ENCODE measurements at places on chromosomes 4 and X.

DNA sequence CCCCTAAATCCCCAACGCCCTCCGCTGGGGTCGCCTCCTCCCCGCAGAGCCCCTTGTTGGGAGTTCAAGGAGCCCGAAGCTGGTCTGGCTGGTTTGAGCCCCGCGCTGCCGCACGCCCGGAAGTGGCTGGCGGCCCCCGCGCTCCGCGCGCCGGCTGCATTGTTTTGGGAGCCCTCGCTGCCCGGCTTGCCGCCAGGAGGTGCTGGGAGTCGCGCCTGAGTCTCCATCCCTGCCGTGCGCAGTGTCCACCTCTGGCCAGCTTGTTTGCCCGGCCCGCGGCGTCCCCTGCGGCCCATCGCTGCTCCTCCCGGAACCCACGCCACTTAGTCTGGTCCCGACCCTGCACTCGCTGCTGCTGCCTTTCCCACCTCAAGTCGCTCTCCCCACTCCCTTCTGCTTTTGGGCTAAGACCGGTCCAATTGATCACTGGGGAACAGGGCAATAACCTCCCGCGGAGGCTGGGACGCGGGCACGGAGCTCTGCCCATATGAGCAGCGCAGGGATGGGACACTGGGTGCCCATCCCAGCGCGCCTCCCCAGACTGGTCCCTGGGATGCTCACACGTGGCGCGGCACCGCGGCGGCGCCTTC lies 2.2 kb upstream of the SFRP2 start:
- peak; percentile 2 for DNase-seq

GRCh38 chr4:94947681-94948108 lies 189.9 kb downstream of the BMPR1B start:
- no peak for DNase-seq

GRCh38 chr4:2064276-2064991 lies 5.3 kb downstream of the NAT8L start:
- DNase-seq = no peak

DNA sequence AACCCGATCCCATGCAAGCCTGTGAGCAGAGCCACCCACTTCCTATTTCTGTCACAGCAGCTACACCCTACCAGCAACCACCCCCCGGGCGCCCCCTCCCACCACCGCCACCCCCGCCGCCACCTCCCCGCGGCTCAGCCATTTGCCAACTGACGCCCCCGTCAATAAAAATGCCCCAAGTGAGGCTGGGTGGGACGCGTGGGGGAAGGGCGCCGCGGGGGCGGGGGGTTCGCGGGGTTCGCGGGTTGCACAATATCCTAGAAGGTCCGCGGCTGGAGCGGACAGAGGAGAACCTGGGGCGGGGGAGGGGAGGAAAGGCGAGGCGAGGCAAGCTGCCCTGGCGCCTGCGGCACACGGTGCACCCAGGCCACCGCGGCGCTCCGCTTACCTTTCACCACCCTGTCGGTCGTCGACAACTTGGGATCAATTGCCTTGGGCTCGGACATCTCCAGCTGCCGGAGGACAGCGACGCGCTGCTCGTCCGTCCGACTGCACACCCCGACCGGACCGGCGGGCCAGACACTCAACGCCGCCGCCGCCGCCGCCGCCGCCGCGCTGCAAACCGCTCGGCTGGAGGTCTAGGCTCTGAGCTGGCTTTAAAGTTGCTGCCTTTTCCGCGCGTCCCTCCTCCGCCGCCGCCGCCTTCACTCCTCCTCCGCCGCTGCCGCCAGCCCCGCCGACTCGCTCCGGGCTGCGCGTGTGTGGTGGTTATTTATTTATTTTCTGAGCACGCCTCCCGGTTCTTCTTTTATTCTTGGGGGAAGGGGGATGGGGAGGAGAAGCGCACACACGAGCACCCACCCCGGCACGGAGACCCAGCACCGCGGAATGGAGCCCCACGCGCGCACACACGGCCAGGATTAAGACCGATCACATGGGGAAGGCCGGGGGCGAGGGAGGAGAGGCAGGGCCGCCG lies 717 bp downstream of the PPP3CA start:
- DNase-seq = peak; percentile 47

DNA sequence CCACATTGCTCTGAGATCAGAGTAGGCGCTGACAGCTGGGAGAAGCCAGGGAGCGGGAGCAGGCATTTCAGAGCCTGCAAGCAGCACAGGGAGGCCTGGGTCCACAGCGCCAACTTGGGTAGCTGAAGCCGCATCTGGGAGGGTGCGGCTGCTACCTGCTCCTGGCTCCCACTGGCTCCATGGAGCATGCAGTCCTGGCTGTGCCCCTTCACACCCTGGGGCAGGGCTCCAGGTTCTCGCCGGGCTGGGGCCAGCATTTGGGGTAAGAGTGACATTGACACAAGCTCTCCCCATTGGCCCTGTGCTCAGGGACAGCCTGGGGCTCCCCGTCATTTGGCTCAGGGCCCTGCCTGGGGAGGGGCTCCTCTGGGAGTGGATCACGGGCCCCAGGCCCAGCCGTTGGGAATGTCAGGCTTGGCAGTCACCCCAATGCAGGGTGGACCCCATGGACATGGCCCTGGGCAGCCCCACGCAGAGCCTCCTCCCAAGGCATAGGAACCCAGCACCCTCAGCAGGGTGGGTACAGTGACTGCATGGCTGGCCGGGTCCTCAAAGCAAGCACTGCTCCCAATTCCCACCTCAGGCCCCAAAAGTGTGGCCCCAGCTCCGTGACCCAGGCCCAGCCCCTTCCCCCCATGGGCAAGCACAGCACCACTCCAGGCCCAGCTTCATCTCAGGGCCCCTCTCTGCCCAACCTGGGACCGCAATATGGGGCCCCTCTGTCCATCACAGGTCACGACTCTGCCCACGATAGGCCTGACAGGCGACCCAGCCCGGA lies 82.4 kb downstream of the PRDM5 start:
- no peak for DNase-seq

DNA sequence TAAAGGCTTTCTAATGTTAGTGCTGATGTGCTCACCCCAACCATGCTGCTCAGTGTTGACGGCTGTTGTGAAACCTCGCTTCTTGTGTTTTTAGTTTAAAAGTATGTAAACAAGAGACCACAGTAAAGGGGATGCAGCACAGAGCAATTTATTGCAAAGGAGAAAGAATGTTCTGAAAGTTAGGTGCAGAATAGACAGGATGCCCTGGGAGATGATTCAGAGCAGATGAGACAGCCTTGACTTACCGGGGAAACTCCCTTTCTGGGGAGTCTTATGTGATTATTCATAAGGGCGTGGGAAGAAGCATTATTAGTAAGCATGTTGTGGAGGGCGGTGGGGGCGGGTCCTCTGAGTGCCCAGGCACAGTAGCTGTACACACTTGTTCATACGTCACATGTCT lies 47.7 kb downstream of the EVC start:
- DNase-seq = peak; percentile 69

DNA sequence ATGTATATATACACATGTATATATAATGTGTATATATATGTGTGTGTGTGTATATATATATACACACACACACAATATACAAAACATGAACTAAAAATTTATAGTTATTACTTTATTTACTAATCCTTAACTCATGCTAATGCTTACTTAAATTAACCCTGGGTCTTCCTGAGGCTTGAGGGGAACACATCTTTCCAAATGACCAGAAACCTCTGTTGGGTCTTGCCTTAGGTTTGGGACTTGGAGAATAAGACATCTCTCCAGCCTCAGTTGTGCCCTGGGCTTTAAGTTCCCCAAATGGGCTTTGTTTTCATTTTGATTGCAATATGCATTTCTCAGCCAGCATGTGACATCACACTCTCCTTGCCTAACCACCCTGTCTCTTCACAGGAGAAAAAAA lies 7.7 kb downstream of the GEMIN8 start:
- DNase-seq = no peak

DNA sequence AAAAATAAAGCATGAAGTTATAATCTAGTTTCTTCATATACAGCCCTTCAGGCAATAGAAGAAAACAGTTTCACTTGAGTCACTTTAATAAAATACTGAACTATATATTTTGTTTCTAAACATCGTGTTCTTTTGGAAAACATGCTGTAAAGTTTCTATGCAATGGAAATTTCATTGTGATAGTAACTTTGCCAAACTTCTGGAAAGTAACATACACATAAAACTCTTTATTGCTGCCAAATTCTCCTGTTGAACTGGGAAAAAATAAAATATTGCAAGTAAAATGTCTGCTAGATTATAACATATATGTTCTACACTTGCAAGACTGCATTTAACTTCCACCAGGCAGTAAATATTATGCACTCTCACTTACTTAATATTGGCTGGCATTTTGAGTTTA lies 635.4 kb downstream of the SPRY1 start:
- DNase-seq = no peak

DNA sequence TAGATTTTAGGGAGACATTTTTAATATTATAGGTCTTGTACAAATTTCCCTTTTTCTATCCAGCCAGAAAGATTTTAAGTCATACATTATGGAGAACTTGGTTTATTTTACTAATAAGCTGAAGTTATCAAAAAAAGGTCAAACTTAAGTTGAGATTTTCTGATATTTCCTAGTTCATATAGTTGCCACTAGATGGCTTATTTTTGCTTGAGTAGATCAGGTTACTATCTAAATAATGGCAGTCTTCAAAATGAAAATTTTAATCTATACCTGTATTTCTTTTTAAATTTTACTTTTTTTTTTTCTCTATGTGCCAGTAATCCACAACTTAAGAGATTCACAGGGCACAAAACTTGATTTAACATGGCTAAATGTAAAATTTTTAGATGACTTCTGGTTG lies 52.3 kb downstream of the USP9X start:
- DNase-seq = no peak

DNA sequence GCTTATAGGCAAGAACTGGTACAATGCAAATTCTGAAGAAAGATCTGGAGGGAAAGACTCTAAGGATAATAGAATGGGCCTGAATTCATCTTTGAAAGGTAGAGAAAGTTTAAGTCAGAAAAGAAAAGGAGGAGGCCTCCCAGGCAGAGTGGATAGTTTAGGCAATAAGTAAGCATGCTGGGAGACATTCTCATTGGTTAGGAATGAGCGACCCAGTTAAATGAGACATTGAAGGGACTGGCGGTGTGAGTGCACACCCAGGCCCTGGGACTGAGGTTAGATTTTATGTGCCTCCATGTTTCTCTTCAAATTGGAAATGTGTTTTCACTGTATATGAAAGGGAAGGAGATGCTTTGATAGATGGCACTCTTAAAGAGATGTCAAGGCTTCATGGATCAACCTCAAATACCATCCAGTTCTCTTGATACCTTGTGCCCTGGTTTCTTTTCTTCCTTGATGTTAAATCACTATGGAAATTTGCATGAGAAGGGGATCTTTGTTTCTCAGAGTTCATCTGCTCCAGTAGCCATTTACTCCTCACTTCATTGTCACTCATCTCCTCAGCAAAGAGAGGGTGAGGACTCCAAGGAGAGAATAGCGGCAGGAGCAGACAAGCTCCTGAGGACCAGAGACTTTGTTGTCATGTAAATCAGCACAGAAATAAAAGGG lies 584.2 kb upstream of the INTU start:
- no peak for DNase-seq

- no peak for DNase-seq
Observed at GRCh38 chrX:40987413-40987812, 97.8 kb upstream of the USP9X start.

GRCh38 chr4:20529691-20530090 lies 170.6 kb upstream of the PACRGL start:
- no peak for DNase-seq

GRCh38 chr4:172962564-172963353 lies 205.9 kb upstream of the GALNT7 start:
- DNase-seq = peak; percentile 13

GRCh38 chrX:106404512-106404911 lies 207.3 kb upstream of the RADX start:
- DNase-seq = no peak

DNA sequence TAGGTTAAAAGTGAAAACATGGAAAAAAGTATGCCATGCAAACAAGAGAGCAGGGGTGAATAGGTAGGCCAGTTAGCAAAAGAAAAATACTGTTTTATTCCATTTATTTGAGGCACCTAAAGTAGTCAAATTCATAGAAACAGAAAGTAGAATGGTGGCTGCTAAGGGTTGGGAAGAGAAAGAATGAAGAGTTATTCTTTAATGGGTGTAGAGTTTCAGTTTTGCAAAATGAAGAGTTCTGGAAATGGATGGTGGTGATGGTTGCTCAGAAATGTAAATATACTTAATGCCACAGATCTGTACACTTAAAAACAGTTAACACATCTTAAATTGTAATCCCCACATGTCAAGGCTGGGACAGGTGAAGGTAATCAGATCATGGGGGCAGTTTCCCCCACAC lies 29.7 kb downstream of the PARM1 start:
- DNase-seq = no peak

- no peak for DNase-seq
Observed at GRCh38 chrX:40448793-40449192, 132.0 kb upstream of the ATP6AP2 start.

DNA sequence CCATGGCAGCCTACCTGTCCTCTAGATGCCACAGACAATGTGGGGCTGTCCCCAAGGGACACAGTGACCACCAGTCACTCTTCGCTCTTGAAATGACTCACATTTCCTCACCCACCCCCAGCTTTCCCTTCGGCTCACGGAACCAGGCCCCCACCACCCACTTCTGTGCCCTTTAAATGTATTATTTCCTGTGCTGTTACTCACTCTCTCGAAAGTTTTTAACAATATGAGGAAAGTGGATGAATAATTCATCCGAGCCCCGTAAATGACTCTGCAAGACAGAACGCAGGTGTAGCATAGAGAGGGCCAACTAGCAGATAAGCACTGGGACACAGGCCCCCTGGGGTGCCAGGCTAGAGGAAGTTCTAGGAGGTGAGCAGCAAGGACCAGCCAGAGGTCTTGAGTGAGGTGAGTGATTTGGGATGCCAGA lies 179.5 kb upstream of the TBL1X start:
- no peak for DNase-seq

DNA sequence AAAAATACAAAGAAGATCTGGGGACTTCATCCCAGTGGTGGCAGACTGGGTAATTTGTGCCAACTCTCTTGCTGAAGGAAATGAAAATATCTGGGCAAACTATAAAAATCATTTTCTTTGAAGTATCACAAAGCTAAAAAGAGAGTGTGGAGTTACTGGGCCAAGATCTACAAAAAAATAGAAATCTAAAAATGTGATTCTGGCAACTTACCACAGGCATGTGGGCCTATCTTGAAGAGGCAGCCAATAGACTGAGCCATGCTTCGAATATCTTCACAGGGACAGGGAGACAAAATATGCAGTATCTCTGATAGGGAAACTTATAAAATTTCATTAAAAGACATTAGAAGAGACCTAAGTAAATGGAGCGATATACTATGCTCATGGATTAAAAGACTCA lies 168.8 kb downstream of the RCHY1 start:
- no peak for DNase-seq

DNA sequence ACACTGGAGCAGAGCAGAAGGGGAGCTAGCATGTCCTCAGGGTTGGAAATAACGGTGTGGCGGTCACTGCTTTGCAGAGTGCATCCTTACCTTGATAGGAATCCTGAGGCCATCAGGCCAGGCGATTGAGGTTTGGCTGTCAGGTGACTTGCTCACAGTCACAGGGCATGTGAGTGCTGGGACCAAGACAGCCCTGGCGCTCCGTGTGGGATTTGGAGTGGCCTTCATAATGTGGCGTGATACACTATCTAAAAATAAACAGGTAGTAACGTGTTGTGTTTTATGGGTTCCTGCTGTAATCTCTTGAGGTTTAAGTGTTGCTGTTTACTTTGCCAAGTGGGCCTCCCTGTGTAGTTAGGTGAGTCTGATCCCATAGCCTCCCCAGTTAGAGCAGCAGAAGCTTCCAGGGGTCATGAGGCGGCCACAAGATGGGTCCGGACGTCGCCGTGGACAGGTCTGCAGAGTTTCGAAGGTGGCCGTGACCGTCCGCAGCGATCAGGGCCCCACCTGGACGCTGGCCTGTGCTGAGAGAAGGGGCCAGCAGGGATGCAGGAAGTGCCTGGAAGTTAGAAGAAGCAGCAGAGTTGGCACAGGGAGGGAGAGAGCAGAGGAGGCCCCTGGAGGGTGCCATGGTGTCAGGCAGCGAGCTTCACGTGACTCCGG lies 27.7 kb downstream of the RGS12 start:
- no peak for DNase-seq

All from A549 (cell line).